ENCODE measurements at places on chromosomes 2 and 18.
A peak's percentile ranks its signal among the peaks of the same experiment; 100 is the strongest.

- no peak for DNase-seq
Observed at GRCh38 chr2:222049946-222050345, 248.9 kb downstream of the PAX3 start.

DNA sequence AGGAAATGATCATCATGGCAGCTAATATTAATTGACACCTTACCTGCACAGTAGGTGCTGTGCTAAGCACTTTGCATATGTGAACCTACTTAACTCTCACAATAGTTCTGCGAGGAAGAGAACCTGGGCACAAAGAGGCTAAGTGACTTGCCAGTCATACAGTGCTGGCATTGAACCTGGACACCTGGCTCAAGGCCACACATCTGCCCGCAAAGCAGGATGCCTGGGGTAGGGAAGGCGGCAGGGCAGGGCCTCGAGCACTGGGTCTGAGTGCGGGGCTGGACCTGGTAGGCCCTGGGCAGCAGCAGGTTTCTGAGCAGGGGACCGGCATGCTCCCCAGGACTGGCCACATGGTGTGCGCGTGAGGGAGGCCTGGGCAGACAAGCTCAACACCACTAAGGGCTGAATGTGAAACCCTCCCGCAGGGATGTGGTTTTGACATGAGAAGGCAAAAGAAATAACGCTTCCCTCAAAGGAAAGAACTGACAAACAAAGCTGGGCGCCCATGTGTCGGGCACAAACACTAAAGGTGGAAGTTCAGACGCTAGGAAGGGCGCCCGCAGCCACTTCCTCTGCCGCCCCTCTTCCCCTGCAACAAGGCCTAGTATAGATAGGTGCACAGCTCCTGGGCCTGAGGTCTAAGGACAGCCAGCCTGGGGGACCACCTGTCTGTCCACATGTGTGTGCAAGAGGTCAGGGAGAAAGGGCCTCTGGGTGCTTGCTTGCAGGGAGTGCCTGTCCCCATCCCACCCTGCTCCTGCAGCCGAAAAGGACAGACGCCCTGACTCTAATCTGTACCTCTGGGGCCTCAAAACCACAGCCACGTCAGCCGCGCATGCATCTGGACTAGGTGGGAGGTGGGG is 92.5 kb downstream of the ZFP36L2 start:
- DNase-seq: no peak

GRCh38 chr18:44759925-44760342 is 79.2 kb downstream of the SETBP1 start:
- no peak for DNase-seq

DNA sequence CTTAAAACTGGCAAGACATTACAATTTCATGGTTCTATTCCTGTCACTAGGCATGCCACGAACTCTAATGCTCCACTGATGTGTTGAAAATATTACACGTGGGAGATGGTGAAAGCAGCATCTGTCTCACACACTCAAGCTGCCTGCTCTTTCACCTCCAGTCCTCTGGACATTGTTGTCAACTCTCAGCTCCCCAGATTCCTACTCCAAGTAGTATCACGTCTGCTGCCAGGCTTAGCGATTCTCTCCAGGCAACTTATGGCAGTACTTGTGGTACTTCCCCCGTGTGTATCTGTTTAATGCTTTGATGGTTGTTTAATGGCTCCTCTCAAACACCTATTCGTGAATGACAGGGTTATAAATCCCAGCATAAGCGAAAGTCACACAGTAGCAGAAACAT is 103.8 kb downstream of the TMEFF2 start:
- DNase-seq: no peak

DNA sequence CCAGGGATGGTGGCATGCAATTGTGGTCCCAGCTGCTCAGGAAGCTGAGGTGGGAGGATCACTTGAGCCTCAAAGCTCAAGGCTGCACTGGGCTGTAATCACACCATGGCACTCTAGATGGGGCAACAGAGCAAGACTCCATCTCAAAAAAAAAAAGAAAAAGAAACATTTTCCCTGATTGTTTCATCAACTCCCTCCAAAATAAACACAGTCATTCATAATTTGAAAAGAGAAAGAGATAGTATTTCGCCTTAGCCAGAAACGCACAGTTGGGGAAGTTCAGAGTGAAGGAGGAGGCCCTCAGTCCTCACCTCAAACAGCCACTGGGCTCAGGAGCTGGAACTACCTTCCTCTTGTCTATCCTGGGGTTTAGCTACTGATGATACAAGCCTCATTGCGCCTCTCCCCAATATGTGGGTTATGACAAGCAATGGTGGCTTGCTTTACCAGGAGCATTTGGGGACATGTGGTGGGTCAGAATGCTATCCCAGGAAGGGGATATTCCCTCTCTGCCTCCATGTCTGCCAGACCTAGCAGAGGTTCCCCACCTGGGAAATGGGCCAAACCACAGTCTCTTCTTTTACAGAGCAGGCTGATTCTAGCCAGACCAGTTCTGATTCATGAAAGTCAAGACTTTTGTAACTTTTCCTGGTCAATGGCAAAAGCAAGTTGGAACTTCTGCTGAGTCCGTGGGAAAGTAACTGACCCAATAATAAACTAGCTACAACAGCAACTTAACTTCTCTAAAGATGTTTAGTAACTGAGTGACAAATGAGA is 22.2 kb upstream of the TMEM87B start:
- DNase-seq: peak; percentile 15

DNA sequence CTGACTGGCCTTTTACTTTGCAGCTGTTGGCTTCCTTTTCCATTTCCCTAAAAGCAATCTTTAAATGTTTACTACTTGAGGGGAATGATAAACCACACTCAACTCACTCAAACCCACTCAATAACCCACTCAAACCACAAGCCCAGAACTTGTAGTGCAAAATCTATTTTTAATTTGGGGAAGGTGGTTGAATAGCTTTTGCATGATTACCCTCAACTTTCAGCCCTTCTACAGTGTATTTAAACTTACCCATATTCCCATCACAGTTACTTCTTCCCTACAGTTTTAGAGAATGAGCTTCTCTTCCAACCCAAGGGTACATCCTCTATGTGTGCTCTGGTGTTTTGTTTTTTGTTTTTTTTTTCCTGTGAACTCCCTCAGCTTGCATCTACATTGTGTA is 636.1 kb downstream of the TDRD15 start:
- DNase-seq: no peak

GRCh38 chr2:218536804-218537494 is 31.2 kb downstream of the USP37 start:
- DNase-seq: no peak

- no peak for DNase-seq
Observed at GRCh38 chr2:24754985-24755705, 38.0 kb downstream of the PTRHD1 start.

- peak; percentile 38 for DNase-seq
Observed at GRCh38 chr2:65172994-65173790, 43.3 kb upstream of the RAB1A start.

- no peak for DNase-seq
Observed at GRCh38 chr2:171411791-171412483, 21.9 kb downstream of the METTL8 start.

- no peak for DNase-seq
Observed at GRCh38 chr2:101401326-101401665, 14.0 kb upstream of the CREG2 start.

DNA sequence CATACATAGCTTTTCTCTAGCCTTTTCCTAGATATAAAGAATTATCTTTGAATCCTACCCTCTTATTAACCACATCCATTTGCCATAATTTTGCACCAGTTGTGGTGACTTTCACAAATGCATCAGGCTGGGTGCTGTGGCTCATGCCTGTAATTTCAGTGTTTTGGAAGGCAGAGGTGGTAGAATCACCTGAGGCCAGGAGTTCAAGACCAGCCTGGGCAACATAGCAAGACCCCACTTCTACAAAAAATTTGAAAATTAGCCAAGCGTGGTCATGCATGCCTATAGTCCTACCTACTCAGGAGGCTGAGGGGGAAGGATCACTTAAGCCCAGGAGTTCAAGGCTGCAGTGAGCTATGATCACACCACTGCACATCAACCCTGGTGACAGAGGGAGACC is 672.4 kb upstream of the CHAC2 start:
- DNase-seq: no peak

DNA sequence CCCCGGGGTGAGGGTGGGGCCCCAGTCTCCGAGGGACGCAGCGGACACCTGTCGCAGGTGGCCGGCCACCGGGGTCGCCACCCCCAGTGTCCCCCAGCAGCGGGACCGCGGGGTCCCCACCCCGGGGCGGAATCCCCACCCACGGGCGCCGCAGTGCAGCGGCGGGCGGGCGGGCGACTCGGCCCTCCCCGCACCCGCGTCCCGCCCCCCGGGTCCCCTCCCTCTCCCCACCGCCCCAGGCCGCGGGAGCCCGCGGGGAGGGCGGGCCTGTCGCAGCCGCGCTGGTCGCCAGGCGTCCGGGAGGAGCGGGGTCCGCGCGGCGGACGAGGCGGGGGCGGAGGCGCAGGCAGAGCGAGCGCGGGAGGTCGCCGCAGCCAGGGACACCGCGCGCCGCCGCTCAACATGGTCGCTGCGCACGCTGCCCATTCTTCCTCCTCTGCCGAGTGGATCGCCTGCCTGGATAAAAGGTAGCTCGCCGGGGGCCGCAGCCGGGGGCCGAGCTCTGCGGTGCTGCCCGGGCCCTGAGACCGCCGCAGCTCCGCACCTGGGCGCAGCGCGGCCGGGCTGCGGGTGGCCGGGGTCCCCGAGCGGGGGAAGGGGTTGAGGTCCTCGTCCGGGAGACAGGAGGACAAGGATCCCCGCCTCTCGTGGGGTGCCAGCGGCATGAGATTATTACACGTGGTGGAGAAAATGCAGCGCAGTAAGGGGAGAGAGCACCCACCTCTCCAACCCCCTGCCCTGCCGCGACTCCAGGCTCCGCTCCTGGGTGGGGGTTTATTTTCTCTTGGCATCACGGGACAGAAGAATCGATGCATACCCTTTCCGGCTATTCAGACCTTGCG is at the start of gene RAPGEF4:
RAPGEF4 (plus strand) TSS at position 264 of the 842 bp plus-strand sequence; CDS start at position 403, 139 bp downstream.
- peak; percentile 51 for DNase-seq

DNA sequence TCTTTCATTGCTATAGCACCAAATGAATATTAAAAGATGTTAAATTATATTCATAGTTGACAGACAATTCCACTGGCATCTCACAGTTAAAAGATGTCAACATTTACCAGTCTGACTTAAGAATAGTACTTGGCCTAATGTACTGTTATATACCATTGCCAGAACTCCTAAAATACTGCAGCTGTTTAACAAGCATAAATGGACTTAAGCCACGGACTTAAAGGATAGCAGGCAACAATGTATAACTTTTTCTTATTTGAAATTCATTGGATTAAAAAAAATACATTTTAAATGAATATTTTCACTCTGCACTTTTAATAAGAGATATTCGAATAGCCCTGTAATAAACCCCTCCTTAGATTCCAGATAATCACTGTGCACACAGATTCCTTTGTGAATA is 3.8 kb downstream of the TCF4 start:
- no peak for DNase-seq

GRCh38 chr18:51762373-51762772 is 564.9 kb upstream of the MEX3C start:
- no peak for DNase-seq

DNA sequence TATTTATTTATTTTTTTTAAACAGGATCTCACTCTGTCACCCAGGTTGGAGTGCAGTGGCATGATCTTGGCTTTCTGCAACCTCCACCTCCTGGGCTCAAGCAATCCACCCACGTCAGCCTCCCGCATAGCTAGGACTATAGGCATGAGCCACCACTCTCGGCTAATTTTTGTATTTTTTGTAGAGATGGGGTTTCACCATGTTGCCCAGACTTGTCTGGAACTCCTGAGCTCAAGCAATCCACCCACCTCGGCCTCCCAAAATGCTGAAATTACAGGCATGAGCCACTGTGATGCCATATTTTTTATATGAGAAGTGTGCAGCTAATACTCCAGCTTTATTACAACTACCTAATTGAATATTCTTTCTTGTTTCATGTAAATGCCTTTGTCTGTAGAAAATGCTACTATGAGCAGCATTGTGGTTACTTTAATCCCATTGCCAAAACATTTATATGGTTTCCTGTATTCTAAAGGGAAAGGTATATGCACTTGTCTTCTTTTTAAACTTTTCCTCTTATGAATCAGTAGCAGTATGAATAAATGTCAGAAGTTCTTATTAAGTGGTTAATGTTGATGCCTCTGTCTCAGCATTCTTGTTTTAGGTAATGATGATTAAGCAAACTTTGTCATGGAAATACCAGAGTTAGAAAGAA is 9.5 kb upstream of the BCL2L11 start:
- DNase-seq: no peak

DNA sequence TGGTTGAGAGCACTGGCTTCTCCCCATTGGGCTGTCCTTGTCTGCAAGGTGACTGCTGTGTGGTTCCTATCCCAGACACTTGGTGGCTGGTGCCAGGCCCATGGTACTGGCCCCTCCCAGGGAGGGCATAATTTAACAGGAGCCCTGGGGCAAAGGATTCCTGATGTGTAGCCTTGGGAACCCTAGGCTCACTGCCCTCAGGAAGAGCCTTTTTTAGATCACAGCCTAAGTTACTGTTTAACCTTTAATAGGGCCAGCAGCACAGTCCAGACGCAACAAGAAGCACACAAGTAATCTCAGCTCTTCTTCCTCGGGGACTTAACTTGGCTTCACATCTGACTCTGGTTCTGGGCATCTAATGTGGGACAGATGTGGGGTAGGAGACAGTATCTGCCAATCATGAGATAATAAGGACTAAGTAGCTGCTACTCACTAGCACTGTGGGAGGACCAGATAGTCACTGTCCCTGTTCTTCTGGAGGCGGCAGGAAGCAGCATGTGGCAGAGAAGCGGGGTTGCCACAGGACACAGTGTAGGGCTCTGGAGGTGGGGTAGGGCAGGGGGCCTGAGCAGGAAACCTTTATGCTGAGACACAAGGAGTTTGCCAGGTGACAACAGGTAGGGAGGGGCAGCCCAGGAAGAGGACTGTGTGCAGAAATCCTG is 136.3 kb downstream of the TMEM17 start:
- DNase-seq: no peak

- DNase-seq: no peak
Observed at GRCh38 chr2:230230087-230230486, 4.6 kb downstream of the SP140 start.

Data from large intestine (tissue), 12 donors.